Pancreas (tissue), 10 donors: ENCODE measurements at places on chromosomes 3 and 15.

GRCh38 chr15:55133972-55134371, 62.8 kb downstream of the RSL24D1 start:
- no peak for DNase-seq

- no peak for DNase-seq
Measured at GRCh38 chr15:77480859-77481633, 60.4 kb downstream of the HMG20A start.

GRCh38 chr3:38579551-38580449, 69.7 kb downstream of the SCN5A start:
- no peak for DNase-seq

DNA sequence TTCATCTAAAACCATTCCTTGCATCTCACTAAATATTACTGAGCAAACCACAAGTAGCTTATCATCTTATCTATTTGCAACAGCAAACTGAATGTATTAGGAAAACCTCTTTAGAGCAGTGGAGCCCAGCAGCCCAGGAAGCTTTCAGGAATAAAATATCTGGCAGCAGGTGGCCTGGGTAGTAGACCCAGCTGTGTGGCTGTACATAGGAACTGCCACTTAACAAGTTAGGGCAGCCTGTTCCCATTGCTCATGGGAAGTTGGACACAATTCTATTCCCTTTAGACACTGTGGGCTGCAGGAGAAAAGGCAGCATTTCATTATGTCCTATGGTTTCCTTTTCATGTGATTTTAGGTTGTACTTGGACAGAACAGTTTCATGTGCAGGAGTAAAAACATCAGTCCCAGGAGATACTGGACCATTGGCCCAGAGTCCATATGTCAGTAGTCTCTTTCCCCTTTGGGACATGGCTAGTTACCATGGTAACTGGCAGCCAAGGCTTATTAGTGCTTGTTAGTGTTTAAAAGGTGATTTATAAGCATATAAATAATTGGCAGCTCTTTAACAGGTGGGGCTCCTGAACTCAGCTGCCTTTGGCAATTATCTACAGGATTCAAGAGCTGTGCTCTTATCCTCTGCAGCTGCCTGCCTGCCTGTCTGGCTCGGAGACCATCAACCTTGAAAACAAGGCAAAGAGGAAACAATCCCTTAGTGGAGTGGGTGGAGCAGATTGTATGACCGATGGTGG, 28.9 kb upstream of the LSAMP start:
- no peak for DNase-seq

DNA sequence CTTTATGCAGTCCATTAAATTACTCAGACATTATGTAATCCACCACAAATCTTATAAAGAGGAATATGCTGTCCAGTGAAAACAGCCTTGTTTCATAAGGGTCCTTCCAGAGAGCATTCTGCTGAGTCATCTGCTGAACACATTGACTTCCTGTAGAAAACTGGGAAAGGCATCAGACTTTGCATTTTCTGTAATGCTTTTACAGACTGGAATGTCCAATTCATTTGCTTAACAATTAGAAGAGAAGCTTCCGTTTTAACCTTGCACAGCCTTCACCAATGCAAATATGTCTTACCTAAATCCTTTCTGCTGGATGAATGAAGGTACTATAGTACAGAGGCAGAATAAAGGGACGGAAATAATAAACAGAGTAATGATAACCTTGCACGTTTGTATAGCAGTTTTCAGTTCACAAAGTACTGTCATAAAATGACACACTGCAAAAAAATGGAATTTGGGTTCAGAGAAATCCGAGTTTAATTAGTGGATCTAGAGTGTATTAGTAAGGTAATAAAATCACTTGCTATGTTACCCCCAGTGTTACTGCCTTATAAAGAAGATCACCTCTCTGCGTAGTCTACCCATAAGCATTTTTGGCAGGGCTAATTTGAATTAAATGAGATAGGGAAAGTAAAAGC, 301.5 kb downstream of the PYDC2 start:
- DNase-seq: no peak
